T-helper 17 cell (primary cell): ENCODE measurements at places on chromosomes 7 and 10. TPM values are rescaled to one million over a fixed set of nuclear protein-coding genes. Genes with fewer than 3 reads are reported as not detected.

DNA sequence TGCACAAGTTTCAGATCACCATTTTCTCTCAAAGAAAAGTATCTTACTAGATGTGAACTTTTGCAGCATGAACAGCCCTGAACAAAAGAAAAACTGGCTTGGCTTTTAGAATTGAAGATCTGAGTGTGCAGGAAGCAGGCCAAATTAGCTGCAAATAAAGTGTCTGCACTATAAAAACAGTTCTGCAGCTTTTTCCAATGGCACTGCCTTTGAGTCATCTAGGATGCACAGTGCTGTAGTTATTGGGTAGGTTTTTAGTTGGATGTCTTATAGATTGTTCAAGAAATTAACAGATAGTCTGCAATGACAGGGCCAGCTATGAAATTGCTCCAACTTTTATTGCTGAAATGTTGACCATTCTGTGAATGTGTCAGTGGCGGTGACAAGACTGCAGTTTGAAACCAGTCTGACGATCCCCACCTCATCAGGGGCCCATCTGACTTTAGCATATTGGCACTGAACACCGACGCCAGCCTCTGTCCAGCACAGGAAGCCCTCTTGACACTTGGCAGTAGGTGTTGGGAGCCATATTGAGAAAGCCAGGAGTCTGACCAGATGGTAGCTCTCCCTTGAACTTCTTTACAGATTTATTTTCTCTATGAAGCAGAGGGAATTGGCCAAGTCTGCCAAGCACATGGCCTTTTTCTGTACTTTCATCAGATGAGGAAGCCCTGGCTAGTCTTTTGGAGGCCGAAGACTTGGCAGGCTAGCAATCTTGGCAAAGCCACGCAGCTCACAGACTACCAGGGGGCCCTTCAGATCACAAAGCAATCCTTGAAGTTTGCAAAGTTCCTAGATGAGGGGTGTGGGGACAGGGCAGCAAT, 490.6 kb downstream of the NEBL start:
- H3K4me3 ChIP-seq, result no peak overlapping the region
- no peaks in the 10 kb centered on the region for H3K4me1 ChIP-seq
- no peaks in the 10 kb centered on the region for H3K36me3 ChIP-seq
- DNase-seq, result no peak

DNA sequence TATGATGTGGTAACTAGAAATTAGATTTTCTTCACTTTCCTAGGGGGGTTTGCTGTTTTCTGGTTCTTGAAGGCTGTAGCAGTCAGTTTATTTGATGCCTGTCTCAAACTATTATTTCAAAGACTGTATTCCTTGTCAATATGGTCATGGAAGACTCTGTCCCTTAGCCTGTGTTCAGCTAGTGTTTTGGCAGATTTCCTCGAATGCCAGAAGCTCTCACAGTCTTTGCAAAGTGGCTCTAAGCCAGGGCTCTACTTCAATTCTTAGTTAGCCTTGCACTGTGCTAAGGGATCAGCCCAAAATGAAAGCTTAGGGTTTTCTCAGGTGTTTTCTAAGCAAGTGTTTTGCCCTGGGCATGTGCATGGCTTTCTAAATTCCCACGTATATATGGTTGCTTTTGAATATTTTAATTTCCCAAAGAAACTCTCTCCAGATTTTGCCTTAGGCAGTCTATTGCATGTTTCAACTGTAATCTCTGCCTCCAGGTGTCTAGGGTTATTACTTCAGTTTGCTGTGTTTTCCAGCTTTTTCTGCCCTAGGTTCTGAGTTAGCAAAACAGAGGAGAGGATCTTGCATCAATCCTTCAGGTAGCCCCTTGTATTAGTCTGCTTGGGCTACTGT, 7.2 kb upstream of the C1GALT1 start:
- DNase-seq, result no peak
- peaks cover 3% of the 10 kb centered on the region for H3K36me3 ChIP-seq
- H3K27ac ChIP-seq, result no peak overlapping the region
- H3K4me3 ChIP-seq, result no peak overlapping the region
- H3K4me1 ChIP-seq, result peaks cover 8% of the 10 kb centered on the region

DNA sequence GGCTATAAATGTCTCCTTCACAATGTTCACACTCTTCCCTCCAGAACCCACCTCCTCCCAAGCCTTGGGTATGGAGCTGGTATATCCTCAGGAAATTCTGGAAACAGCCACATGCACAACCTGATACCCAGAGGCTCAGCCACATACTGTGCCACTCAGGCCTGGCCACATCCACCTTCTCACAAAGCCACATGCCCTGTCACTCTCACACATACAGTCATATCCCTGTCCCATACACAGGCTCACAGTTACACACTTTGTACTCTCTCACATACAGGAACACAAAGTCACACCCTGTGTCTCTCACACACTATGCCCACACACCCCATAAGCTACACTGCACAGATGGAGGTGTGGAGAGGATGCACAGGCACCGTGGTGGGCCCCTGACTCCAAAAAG, 10.1 kb downstream of the KCNIP2 start:
- no peaks in the 10 kb centered on the region for H3K36me3 ChIP-seq
- peaks cover 55% of the 10 kb centered on the region for H3K4me1 ChIP-seq

DNA sequence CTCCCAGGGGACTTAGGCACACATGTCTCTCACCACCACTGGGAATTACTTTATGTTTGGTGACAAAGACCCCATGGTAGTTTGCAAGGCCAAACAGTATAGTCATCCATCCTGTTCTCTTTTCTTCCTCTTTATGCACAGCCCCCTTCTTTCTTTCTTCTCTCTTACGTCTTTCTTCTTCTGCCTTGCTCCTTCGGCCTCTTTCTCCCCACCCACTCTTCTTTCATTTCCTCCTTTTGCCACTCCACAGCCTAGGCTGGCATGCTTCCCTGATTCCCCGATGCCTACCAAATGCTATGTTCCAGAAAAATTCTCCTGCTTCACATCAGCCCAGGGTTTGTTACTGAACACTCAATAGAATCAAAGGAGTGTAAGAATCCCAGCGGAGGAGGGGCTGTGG, 62.4 kb upstream of the MKLN1 start:
- DNase-seq, result no peak
- peak overlapping the region; percentile 14 for H3K27ac ChIP-seq
- H3K36me3 ChIP-seq, result peaks cover 2% of the 10 kb centered on the region
- no peak overlapping the region for H3K4me3 ChIP-seq
- no peaks in the 10 kb centered on the region for H3K27me3 ChIP-seq

GRCh38 chr10:90417476-90418210, 440.2 kb downstream of the HTR7 start:
- no peak for DNase-seq
- no peak overlapping the region for H3K27ac ChIP-seq

GRCh38 chr10:88525371-88526069, 57.6 kb downstream of the RNLS start:
- no peak overlapping the region for H3K4me3 ChIP-seq
- DNase-seq, result no peak
- no peaks in the 10 kb centered on the region for H3K27me3 ChIP-seq
- H3K27ac ChIP-seq, result no peak overlapping the region
- H3K4me1 ChIP-seq, result peaks cover 5% of the 10 kb centered on the region

DNA sequence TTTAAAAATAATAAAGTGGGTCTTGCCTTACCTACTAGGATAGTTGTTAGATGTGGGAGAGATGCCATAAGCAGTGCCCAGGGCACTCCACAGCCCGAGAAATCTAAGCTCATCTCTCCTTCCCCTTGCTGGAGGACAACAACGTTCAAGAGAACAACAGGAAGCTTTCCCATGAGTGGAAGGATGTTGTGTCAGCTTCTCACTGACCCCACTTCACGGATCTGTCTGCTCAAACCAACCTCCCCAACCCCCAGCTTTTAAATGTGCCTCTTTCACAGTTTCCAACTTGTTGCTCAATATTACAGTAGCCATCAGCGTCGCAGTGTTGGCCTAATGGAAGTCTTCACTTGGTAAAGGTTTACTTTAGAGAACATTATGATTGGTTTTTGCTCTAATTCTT, 72.1 kb downstream of the PTPRE start:
- H3K27ac ChIP-seq, result no peak overlapping the region
- DNase-seq, result no peak
- peaks cover 28% of the 10 kb centered on the region for H3K27me3 ChIP-seq
- H3K36me3 ChIP-seq, result no peaks in the 10 kb centered on the region

DNA sequence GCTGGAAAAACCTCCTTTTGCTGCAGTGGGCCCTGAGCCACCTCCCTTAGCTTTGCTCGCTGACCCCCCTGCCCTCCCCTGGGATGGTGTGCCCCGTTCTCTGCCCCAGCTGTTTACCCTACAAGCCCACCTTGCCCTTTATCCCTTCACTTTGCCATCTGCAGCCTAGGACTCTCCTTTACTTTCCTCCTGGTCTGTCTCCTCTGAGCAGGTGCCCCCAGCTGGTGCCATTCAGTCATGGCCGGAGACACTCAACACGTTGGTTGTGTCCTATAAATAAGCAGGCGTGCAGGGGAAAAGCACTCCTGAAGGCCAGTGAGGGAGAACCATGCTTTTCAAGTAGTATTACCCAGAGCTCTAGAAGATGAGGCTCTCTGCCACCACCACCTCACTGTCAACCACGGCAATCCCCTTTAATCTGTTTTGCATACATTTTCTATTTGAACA, 6.1 kb downstream of the RASSF4 start:
- peaks cover 22% of the 10 kb centered on the region for H3K4me1 ChIP-seq
- H3K27me3 ChIP-seq, result no peaks in the 10 kb centered on the region
- H3K27ac ChIP-seq, result no peak overlapping the region
- DNase-seq, result no peak
- no peak overlapping the region for H3K4me3 ChIP-seq
- H3K36me3 ChIP-seq, result no peaks in the 10 kb centered on the region

DNA sequence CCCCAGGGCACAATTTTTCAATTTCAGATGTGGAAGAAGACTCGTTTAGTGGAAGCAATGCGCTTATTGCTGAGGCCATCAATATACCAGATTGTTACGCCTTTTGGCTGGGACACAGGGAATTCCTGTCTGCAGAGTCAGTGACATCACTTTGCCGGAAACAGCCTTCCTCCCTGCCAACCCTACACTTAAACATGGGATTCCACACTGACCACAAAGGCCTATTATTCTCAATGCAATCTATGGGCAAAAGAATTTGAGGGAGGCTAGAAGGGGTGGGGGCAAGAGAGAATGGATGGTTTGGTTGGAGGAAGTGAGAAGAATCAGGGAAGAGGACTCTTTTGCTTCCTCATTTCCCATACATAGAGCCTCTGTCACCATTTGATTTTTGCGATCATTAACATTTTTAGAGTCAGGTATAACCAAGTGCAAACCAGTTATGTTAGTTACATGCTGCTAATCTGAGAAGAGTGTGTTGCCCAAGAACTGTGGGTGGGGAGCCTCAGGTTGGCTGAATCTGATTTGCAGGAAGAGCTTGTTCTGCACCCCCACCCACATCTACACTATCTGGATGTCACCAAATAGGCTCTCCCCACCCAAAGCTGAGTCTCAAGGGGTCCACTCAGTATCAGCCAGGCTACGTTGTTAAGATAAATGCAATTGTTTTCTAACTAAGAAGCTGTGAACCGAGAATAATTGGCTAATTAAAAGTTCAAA, 58.2 kb downstream of the ENTPD1 start:
- H3K4me3 ChIP-seq, result no peak overlapping the region
- peaks cover 40% of the 10 kb centered on the region for H3K27me3 ChIP-seq
- H3K36me3 ChIP-seq, result no peaks in the 10 kb centered on the region
- DNase-seq, result no peak
- H3K27ac ChIP-seq, result no peak overlapping the region

- H3K27me3 ChIP-seq, result no peaks in the 10 kb centered on the region
- no peak for DNase-seq
- H3K4me3 ChIP-seq, result no peak overlapping the region
- H3K36me3 ChIP-seq, result no peaks in the 10 kb centered on the region
- H3K4me1 ChIP-seq, result no peaks in the 10 kb centered on the region
Measured at GRCh38 chr7:14639801-14640200, 262.8 kb downstream of the DGKB start.

DNA sequence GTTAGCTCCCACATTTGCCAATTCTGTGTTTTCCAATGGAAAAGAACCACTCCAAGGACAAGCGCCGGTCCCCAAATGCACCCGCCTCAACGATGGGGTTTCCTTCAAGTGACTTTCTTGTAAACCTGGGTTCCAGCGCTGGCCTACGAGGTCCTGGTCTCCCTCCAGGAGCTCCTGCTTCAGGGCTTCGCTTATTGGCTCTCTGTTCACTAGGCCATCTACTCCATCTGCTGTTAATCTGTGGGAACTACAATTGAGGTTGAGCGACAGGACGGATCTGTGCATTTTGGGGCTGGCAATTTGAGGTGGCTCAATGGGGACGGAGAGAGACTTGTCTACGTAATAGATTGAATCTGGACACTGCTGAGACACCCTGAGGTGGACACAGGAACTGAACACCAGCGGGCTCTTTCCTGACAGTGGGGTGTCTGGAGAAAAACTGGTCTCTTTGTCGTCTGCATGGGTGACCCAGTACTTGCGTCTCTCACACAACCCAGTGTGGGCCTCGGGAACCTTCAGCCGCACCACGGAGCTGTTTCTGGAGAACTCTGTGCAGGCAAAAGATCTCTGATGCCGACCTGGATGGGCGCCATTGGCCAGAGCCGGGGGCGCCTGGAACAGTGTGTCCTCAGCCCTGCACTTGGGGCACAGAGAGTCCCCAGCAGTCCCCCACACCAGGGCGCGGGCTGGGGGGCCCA, 115.9 kb upstream of the ADAM12 start:
- H3K4me1 ChIP-seq, result peaks cover 2% of the 10 kb centered on the region
- H3K27me3 ChIP-seq, result no peaks in the 10 kb centered on the region
- no peak overlapping the region for H3K27ac ChIP-seq

- H3K36me3 ChIP-seq, result no peaks in the 10 kb centered on the region
- H3K4me1 ChIP-seq, result no peaks in the 10 kb centered on the region
- no peak overlapping the region for H3K27ac ChIP-seq
- peaks cover 11% of the 10 kb centered on the region for H3K27me3 ChIP-seq
Measured at GRCh38 chr10:62919776-62920175, 103.6 kb upstream of the EGR2 start.

DNA sequence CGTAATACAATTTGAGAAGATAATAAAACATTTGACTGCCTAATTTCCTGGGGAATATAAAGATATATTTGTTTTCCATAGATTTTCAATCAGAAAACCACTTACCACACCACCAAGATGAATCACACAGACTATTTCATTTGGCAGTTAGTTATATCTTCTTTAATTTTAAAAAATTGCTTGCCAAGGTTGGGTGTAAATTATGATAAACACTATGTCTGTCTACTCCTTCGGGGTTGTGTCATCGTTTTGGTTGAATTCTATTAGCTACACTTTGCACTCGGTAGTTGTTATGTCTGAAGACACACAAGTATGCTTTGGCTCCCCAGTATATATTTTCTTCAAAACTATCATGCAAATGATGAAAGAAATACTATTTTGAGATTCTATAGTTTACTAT, 594.8 kb upstream of the SEMA3D start:
- no peak overlapping the region for H3K27ac ChIP-seq
- no peaks in the 10 kb centered on the region for H3K27me3 ChIP-seq
- no peaks in the 10 kb centered on the region for H3K36me3 ChIP-seq
- no peak for DNase-seq
- no peaks in the 10 kb centered on the region for H3K4me1 ChIP-seq

TRIM4 gene
- 27.2 TPM for total RNA-seq

HSPA12A gene
- total RNA-seq, result 0.62 TPM

UPK3BL2 gene
- total RNA-seq, result 84.2 TPM

PTPRN2 gene
- total RNA-seq, result 0.42 TPM

PPIF gene
- total RNA-seq, result 82.3 TPM

GPR15LG gene
- total RNA-seq, result not detected

OR2A1 gene
- total RNA-seq, result not detected
